Putamen (tissue), 1 donor: ENCODE measurements at places on chromosomes 2 and 18.

DNA sequence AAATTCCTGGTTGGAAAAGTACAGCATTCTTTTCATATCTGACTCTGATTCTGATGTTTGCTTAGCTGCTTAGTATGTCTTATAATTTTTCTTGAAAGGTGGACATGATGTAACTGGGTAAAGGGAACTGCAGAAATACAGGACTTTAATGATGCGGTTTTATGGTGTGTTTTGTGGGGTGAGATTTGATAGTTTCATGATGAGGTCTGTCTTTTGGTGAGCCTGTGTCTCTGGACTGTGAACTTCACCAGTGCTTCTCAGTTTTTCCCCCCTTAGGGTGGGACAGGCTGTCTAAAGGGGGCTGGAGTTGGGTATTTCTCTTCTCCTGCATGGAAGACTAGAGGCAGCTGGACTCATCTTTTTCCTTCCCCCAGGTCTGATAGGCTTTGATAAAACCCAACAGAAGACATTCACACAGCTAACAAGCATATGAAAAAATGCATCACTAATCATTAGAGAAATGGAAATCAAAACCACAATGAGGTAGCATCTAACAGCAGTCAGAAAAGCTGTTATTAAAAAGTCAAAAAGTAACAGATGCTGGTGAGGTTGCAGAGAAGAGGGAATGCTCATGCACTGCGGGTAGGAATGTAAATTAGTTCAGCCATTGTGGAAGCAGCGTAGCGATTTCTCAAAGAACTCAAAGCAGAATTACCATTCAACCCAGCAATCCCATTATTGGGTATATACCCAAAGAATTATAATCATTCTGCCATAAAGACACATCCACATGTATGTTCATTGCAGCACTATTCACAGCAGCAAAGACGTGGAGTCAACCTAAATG is 77.6 kb downstream of the EPC2 start:
- DNase-seq, result no peak

DNA sequence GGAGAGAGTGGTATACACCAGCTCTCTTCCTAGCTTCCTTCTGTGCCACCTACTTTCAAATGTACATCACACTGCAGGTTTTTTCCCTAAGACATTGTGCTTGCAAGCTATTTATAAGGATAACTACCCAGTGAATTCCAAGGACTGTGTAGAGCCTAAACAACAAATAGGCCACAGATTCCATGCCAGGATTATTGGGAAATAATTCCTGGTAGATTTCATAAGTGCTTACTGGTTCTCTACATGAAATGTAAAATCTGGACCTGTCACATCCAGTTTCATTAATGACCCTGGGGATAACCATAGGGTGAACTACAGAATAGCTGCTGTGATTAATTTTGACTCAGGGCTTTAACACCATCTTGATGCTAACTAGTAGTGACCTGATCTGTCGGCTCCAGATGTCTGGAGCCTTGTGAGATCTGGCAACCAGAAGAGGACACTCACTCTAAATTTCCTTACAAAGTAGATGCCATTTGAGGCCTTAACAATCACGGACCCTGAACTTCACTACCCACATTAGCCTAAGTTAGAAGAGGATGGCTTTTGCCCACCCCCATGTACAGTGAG is 34.3 kb upstream of the LGALSL start:
- no peak for DNase-seq

- DNase-seq, result no peak
Observed at GRCh38 chr2:144509879-144510221, 10.1 kb downstream of the ZEB2 start.

GRCh38 chr2:15954761-15955160 is 14.4 kb downstream of the MYCN start:
- no peak for DNase-seq

- no peak for DNase-seq
Observed at GRCh38 chr2:107303964-107304363, 418.0 kb upstream of the ST6GAL2 start.

DNA sequence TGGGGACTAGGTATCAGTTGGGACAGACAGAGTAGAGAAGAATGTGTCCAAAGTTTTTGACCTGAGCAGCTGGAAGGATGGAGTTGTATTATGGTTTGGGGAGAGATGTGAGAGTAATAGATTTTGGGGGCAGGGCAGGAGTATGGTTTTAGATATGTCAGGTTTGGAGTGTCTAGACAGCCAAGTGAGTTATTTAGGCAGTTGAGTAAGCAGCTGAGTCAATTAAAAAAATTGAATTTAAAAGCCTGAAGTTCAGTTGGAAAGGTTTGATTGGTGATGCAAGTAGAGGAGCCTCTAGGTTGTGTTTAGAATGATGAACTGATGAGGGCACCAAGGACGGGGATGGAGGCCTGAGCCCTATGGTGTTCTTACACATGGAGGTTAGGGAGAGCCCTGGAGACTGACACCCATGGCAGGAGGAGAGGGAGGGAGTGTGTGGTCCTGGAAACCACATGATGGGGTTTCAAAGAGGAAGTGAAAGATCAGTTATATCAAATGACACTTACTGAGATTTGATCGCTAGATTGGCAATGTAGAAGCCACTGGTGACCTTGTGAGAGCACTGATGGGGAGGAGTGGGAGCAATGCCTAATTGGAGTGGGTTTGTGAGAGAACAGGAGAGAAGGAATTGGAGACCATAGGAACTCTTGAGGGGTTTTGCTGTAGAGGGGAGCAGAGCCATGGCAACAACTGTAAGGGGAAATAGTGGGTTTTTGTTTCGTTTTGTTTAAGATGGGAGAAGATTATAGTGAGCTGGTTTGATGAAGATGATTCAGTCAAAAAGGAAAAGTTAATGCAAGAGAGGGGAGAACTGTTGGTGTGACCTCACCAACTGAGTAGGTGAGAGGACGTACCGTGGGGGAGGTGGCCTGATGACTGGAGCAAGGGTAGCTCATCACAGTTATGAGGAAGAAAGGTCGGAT is 10.3 kb downstream of the ITGA6 start:
- no peak for DNase-seq

DNA sequence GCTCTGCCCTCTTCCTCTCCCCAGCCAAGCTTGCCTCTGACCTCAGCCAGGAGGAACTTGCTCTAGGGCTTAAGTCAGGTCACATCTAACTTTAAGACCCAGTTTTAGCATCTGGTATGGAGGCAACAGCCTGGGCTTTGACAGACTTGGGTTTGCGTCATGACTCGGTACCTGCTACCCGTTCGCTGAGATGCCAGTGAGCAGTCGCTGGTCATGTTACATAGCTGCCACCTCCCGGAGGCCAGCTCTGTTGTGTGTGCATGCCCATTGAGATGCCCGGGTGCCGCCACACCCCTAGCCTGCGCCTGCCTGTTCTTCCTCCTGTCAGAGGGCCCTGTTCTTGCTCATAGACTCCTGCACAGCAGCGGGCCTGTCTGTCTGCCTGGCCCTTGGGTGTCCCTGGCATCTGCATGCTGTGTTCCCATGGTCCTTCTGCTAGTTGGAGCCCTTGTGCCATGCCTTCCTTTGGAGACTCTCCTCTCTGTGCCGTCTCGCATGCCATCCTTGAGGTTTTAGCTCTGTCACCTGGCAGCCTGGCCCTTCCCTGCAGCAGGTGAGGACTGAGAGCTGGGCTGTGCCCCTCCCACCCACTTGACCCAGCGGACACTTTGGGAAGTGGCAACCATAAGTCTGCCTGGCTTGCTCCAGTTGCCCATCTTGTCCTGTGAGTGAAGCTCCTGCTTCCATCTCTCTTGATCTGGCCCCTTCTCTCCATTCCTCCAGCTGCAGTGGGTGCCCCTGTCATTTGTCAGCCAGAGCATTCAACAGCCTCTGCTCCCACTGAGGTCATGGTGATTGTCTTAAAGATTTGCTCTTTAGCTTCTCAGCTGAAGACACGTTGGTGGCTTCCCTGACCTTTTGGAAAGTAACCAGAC is 24.9 kb downstream of the ASAP2 start:
- DNase-seq, result no peak

DNA sequence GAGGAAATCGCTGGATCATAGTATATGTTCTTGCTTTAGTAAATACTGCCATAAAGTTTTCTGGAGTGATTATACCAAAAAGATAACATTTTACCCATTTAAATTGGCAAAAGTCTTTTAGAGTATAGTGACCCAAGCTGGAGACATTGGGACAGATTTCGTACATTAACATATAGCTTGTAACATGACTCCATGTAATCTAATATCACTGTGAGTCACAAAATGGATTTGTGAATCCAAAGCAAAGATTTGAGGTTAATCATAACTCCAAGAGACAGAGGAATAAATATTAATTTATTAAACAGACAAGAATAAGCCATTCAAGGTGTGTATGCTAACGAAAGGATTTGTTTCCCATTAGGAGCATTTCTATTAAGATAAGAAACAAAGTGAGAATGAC is 45.0 kb upstream of the RMP24 start:
- DNase-seq, result no peak

GRCh38 chr2:130848526-130849210 is 12.0 kb downstream of the ARHGEF4 start:
- no peak for DNase-seq

- no peak for DNase-seq
Observed at GRCh38 chr2:201188449-201188848, 5.5 kb downstream of the CASP10 start.

- DNase-seq, result no peak
Observed at GRCh38 chr2:134324947-134325346, 71.1 kb downstream of the MGAT5 start.

- no peak for DNase-seq
Observed at GRCh38 chr18:9561759-9562158, 52.6 kb downstream of the PPP4R1 start.

GRCh38 chr18:62588217-62588616 is 65.4 kb downstream of the ZCCHC2 start:
- DNase-seq, result no peak

DNA sequence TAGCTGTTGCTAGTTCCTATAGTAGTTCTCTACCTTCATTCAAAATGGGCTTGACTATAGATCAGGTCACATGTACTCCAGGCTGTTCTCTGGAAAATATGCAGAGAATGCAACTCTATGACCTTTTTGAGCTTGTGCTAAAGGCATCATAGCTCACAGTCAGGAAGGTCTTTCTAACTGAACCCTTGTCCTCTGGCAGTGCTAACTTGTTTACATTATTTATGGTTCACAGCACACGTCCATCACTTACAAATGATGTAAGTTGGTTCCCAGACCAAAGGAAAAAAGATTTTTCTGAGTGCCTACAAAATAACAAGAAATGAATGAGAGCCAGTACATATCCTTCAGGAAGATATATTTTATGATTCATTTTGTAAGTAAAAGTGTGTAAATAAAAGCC is 236.1 kb downstream of the GCA start:
- no peak for DNase-seq

DNA sequence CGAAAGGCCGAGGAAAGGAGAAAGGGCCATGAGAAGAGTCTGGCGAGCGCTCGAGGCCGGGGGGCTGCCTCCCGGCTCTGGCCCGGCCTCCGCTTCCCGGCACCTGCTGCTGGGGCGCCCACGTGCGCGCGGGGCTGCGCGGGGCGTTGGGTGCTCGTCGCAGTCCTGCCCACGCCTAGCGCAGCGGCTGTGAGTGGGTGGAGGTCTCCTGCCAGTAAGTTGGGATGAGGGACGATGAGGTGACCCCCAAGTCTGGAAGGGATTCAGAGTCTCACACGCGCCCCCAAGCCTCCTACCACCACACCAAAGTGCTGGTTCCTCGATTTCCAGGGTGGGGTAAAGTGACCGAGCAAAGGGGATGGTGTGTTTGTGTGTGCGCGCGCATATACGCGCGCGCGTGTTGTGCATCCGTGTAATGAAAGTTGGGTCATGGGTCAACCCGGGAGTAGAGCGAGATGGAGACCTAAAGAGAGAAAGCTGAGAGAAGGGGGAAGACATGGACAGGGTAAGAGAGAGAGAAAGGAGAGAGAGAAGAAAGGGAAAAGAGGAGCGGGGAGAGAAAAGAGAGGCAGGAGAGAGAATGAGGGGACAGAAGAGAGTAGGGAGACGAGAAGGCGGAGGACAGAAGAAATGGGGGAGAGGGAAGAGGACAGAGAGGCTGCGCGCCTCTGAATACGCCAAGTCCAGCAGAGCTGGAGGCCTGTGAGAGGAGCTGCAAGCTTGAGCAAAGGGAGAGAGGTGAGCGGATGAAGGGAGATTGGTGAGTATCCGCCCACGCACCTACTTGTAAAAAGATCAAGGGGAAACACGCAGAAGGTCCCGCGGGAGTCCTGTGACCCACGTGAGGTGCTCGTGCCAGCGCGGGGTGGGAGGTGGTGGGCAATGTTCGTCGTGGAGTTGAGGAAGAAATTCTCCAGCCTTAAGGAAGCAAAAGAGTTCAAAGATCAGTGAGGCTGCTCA is 1.7 kb upstream of the NETO1 start:
- no peak for DNase-seq

- no peak for DNase-seq
Observed at GRCh38 chr2:162435676-162436075, 91.7 kb downstream of the GCA start.

GRCh38 chr2:224552771-224553170 is 32.4 kb downstream of the CUL3 start:
- no peak for DNase-seq

- no peak for DNase-seq
Observed at GRCh38 chr2:98924910-98925309, 11.1 kb downstream of the CRACDL start.

- no peak for DNase-seq
Observed at GRCh38 chr2:240921995-240922244, 15.8 kb downstream of the CROCC2 start.

DNA sequence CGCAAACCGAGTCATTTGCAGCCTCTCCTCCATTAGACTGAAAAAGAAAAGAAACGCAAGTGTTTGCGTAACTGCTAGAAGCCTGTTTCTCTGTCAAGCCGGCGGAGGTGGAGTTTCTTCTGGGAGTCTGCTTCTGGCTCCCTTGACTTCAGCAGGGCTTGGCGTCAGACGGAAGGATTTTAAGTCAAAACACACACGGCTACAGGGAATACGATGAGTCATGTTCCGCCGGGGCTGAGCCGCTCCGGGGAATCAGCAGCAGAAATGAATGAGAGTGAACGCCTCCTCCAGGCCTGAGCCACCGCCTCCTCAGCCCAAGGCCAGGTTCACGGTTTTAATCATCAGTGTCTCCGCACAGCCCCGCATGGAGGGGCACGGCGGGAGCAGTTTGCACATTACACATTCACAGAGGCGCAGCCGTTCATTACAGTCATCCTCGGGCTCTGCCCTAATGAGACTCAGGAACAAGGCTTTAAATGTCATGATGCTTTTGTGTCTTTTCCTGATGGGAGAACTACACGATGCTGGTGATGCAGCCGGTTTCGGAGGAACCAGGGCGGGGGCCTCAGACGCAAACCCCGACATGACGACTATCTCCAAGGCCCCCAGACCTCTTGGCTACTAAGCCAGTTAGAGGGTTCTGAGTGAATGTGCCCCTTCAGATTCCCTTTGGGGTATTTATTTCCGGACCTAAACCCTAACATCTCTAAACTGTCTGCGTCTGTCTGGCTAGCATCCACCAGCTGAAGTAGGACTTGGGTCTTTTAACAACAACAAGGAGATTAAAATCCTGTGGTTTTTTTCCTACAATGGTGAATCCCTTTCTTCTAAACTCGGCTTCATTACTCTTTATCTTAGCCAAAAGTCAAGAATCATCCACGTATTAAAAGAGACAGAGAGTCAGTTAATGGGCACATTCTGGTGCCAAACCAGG is 11.1 kb upstream of the SCG2 start:
- DNase-seq, result peak; percentile 89
